Left cardiac atrium (tissue), 4 donors: ENCODE measurements at places on chromosomes 6 and 20. TPM values are rescaled to one million over a fixed set of nuclear protein-coding genes. Genes with fewer than 3 reads are reported as not detected.

Gene OR2B6
- not detected for total RNA-seq

- no peak for DNase-seq
Observed at GRCh38 chr20:51583073-51583472, 40.6 kb upstream of the NFATC2 start.

DNA sequence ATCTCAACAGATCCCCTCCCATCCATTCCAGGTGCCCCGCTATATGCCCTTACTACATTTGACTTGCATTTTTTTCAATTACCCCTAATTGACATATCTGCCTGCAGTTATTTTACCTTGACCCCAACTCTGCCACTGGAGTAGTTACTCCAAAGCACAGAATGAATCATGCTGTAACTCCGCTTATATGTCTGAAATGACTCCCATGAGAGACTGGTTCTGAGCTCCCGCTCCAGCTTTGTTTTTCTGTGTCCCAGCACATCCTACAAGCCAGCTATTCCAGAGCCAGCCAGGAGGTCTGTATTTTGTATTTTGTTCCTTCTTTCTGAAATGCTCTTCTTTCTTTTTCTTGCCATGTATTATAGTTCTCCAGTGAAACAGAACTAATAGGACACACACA is 10.9 kb upstream of the NOX3 start:
- DNase-seq = no peak

DNA sequence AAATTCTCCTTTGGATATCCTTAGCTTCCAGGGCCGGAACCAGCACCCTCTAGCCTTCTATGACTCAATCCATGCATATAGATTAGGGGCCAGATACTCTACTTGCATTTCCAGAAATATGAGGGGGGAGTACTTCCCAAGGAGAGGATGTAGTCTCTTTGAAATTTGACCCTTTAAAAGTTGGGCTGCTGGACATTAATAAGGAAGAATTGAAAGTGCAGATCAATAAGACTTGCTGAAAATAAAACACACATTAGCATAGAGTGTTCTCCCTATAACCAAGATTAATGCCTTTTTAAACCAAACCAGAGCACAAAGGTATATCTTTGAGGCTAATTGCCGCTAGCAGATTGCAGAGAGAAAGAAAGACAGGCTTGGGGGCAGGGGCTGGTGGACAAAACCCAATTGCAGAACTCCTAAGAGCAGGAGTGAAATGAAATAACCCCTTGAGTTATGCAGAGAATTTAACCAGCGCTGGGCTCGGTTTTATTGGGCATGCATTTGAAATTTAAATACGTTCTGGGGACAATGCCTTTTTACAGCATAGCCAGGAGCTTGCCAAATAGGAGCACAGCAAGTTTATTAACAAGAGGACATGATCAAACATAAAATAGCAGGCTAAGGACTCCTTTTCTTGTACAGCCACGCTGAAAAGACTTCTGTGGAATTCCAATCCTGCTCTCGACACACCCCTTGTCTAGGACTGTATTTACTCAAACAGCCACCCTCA is 108.2 kb upstream of the SALL4 start:
- DNase-seq = no peak

DNA sequence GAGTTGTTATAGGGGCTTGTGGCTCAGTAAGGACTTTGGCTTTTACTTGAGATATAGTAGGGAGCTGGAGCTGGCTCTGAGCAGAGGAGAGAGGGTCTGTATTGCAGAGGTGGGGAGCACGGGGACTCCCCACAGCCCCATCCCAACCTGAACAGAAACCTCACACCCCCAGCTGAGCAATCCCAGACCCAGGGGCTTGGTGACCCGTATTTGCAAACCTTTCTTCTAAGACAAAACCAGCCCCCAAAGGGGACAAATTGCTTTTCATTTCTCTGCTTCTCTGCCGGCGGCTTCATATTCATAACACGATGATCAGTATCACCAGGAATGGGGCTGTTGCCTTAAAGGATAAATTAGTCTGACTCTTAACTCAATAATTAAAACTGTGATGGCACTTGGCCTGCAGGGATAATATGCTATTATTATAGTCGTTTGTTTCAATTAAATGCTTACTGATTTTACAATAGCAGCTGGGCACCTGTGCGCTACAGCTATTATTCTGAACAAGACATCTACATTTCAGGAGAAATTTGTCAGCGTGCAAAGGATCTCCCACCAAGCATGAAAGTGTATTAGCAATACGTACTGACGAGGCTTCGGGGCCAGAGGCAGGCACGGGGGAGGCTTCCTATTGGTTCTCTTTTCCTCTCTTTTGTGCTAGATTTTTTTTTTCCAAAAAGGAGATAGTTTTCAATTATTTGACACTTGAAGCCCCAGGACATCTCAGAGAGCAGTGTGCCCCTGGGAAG is 118.1 kb downstream of the TOX2 start:
- no peak for DNase-seq

DNA sequence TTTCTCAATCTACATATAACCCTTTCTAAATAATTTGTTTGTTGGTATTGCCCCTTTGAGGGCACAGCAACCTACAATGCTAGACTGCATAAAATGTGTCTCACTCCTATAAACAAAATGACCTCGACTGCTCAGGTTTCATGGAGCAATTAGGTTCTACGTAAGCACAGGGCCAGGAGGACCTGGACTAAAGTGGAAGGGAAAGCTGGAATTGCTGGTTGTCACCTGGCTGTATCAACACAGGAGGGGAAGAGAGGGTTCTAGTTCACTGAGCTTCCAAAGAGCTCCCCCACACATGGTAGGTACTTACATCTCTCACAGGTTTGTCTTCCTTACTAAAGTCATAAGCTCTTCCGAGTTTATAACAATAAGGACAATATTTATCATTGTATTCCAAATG is 51.0 kb downstream of the NCOA6 start:
- DNase-seq = no peak
